ENCODE measurements at places on chromosomes 16 and 17. TPM values are rescaled to one million over a fixed set of nuclear protein-coding genes. Genes with fewer than 3 reads are reported as not detected.

TMEM88 gene
- total RNA-seq: 19.8 TPM

FBXL16 gene
- 0.07 TPM for total RNA-seq

NOG gene
- total RNA-seq: 86.5 TPM

CD300E gene
- not detected for total RNA-seq

ATXN2L gene
- 51.1 TPM for total RNA-seq

KRT25 gene
- not detected for total RNA-seq

LCMT1 gene
- 56.9 TPM for total RNA-seq

TBC1D3C gene
- not detected for total RNA-seq

CD79B gene
- not detected for total RNA-seq

KRTAP4-3 gene
- total RNA-seq: not detected

SCNN1G gene
- 0.17 TPM for total RNA-seq

TEKT5 gene
- not detected for total RNA-seq

MAF gene
- 0.58 TPM for total RNA-seq

MLKL gene
- 19.6 TPM for total RNA-seq

KRT31 gene
- not detected for total RNA-seq

THAP11 gene
- 33.7 TPM for total RNA-seq

GRCh38 chr17:82856361-82856760 lies 16.5 kb upstream of the ZNF750 start:
- DNase-seq: no peak

DNA sequence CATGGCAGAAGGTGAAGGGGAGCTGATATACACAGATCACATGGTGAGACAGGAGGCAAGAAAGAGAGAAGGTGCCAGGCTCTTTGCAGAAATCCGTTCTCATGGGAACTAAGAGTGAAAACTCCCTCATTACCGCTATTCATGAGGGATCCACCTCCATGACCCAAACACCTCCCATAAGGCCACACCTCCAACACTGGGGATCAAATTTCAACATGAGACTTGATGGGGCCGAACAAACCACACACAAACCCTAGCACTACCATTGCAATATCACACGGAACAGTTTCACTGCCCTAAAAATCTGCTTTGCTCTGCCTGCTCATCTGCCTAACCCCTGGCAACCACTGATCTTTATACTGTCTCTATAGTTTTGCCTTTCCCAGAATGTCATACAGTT lies 34.8 kb downstream of the C17orf67 start:
- peak; percentile 15 for DNase-seq

DNA sequence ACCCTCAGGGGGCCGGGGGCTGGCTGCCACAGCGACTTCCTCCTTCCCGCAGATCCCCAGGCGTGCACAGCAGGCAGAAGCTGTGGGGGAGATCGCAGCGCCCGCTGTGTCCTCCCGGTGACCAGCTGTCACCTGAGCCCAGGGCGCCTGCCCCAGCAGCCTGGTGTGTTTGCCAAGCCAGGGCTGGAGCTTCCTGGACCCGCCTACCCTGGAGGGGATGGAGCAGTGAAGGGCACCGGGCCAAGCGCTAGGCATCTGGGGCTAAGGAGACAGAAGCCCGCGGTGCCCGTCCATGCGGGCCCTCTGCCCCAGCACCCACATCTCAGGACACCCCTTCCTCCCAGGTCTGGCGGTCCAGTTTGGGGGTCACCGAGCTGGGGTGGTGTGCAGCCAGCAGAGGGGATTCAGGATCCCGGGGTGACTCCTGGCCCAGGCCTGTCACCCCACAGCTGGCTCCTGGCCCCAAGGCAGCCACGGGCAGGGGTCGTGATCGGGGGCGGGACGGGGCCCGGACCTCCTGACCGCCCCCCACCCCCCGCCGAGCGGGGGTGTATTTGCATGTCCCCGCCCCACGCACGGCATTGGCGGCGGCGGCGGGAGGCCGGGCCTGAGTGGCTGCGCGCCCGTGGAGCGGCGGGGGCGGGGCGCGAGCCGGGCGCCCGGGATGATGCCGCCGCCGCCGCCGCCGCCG lies at the start of gene RAB26:
RAB26 (plus strand) TSS at position 645 of the 691 bp plus-strand sequence. CDS start 159 bp downstream, outside the sequence.
- no peak for DNase-seq

DNA sequence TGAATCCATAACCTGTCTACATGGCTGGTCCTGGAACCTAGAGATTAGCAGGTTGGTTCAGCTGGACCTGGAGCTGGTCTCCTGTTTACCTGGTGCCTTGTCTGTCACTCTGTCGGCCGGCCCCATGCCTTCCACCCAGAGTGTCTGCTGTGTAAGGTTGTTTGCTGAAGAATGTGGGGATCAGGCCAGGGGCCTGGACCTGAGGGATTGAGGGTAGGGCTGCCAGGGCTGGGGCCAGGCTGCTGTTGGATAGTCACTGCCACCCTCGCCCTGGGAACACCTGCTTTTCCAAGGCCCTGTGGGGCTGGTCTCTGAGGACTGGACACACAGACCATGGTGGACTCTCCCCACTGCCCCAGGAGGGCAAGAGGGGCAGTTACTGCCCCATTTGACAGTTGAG lies 1.4 kb downstream of the NHERF2 start:
- DNase-seq: no peak

- no peak for DNase-seq
Observed at GRCh38 chr17:58210922-58211321, 8.1 kb downstream of the MKS1 start.

- no peak for DNase-seq
Observed at GRCh38 chr16:81987706-81988105, 23.6 kb downstream of the SDR42E1 start.

DNA sequence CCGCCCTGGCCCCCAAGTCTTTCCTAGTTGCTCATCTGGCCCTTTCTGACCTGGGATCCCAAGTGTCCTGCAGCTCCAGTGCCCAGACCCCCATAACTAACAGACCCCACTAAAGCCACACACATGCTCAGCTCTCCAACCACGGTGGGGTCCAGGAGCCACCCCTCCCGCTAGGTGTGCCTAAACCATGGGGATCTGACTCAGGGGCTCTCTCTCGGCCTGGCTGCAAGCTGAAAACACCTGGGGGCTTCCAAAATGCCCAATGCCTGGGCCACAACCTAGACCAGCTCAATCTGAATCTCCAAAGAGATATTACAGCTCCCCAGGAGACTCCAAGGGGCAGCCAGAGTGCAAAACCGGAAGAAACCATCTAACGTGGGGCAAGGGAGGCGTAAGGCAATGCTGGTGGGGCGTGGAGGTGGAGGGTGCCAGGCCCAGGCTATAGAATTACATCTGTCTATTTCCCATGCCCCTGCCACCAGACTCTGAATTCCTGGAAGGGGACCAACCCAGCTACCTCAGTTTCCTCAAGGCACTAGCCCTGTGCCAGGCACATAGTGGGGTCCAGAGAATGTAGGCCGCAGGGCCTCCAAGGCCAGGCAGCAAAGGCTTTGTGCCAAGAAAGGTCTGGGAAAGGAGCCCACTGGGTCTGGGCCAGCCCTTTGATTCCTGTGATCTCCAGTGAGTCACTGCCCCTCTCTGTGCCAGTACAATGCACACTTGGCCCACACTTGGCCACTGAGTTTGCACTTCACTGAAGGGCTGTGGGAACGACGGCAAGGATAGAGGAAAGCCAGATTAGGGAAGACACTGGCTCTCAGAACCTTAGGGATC lies 3.3 kb downstream of the CD2BP2 start:
- DNase-seq: peak; percentile 68

GRCh38 chr16:78727536-78727935 lies 628.1 kb downstream of the WWOX start:
- DNase-seq: no peak

GRCh38 chr16:12349936-12350850 lies 373.7 kb downstream of the SNX29 start:
- DNase-seq: no peak

DNA sequence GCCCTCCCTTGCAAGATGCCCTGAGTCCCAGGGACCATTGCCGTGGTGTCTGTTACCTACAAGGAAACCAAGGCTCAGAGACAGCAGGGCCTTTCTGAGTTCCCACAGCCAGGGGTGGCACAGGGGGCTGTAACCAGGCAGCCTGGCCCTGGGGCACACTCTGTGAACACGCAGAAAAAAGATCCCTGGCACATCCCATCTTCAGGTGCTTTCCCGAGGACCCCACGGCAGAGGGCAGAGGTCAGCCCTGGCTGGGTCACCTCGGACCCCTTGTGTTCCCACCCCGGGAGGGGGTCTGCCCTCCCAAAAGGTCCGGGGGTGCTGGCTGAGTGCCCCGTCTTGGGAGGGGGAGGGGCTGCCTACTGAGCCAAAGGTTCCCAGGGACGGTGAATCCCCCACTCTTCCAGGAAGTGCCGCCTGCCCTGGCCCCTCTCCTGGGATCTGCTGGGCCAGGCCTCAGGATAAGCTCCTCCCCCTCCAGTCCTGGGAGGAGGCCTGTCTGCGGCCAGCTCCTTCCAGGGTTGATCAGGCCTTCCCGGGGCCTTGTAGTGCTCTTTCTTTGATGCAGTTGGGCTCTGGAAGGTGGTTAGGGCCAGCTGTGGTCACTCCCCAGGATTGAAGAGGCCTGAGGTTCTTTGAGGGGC lies 8.1 kb downstream of the GLIS2 start:
- DNase-seq: no peak

DNA sequence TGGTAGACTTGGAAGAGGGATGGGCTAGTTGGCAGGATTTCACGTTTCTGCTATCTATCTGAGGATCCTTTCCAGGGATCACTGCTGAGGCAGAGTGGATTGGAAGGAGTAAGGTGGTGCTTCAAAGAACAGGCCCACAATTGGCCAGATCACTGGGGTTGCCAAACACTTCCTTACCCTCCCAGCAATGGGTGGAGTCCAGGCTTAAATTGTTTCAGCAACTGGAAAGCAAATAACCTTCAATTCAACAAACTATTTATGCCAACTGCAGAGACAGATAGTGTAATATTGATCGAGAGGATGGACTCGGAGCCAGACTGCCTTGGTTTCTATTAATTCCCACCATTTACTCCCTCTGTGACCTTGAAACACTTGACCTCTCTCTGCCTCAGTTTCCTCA lies 2.1 kb downstream of the ARRB2 start:
- no peak for DNase-seq

DNA sequence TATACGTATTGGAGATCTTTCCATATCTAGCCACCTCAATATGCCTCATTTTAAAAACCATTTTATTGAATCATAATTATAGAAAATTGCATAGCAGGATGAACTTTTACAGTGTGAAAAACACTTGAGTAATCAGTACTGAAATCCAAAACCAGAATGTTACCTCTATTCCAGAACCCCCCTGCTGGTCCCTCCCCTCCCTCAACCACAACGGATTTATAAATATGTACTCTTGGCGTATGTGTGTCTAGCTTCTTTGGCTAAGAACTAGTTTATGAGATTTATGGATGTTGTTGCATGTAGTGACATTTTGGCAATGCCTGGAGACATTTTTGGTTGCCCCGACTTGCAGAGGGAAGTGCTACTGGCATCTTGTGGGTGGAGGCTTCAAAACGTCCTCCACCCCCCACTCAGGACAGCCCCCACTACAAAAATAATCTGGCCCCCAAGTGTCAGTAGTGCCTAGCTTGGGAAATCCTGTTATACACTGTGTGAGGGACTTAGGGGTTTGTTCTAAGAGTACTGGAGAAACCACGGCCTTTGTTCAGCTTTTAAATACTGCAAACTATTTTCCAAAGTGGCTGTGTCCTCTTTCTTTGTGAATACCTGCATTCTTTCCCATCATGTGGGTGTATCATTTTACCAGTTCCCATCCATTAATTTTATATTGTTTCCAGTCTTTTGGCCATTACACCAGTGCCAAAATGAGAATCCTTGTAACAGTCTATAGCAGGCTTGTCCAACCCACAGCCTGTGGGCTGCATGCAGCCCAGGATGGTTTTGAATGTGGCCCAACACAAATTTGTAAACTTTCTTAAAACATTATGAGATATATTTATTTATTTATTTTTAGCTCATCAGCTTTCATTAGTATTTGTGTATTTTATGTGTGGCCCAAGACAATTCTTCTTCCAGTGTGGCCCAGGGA lies 23.7 kb downstream of the ITPRIPL2 start:
- DNase-seq: no peak

GRCh38 chr17:28199115-28199514 lies 119.9 kb upstream of the TMEM97 start:
- DNase-seq: no peak

DNA sequence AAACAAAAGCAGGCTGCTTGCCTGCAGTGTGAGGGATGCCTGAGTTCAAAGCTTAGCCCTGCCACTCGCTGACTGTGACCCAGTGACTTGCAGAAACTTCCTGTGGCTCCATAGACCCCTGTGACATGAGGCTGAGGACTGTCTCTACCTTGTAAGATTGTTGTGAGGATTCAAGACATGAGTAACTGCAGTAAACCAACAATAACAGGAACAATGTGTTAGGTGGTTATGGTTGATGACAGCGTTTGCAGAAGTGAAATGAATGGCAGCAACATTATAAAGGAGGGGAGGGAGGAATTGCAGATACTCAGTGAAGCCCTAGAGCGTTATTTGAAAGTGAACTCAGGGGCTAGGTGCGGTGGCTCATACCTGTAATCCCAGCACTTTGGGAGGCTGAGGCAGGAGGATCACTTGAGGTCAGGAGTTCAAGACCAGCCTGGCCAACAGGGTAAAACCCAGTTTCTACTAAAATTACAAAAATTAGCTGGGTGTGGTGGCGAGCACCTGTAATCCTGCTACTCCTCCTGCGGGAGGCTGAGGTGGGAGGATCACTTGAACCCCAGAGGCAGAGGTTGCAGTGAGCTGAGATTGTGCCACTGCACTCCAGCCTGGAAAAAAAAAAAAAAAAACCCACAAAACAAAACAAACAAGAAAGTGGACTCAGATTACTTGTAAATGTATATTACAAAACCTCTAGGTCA lies 33.5 kb upstream of the EMP2 start:
- no peak for DNase-seq

GRCh38 chr16:47581114-47581513 lies 120.0 kb downstream of the PHKB start:
- DNase-seq: no peak

DNA sequence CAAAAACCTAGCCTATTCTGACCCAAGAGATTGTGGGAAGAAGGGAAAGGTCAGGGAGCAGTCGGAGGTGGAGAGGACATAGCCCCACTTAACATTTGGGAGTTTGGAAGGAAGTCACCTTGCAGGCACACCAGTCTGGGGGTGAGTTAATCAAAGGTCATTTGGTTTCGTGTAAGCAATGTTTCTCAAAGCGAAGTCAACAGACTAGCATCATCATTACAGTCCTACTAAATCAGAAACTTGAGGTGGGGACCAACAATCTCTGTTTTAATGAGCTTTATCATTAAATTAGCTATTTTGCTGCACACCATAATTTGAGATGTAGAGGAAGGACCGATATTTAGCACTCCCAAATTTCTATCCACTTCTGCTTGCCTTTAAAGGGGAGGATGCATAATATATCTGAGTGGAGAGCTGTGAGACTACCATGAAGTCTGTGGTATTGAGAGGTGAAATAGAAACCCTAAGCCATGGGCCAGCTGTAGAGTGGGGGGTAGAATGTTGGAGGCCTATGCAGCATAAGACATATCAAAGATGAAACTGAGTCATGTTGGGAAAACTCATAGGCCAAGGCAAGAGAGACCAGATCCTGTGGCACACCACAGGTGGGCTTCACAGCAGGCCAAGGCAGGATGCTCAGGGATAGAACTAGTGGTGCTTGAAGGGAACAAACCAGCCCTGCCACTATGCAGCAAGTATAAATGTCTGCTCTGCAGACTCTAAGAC lies 141.7 kb upstream of the ANKFN1 start:
- no peak for DNase-seq

DNA sequence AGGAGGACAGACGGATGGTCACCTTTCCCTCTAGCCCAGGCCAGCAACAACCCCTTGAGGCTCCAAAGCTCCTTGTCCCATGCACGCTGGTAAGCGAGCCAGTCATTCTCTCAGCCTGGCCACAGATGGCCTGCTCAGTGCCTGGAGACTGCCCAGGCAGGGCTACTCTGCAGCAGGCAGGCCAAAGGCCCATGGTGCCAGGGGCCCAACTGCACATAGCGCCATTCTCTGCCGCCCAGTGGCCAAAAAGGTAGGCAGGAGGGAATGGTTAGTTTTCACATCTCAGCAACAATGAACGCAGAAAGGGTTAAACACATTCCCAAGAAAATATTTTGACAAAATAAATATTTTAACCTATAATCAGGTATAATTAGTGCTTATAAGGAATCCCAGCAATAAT lies 7.7 kb upstream of the SREBF1 start:
- no peak for DNase-seq
